ENCODE measurements at places on chromosomes 6 and 20. TPM values are rescaled to one million over a fixed set of nuclear protein-coding genes. Genes with fewer than 3 reads are reported as not detected.

The BEND6 gene
- 6.7 TPM for total RNA-seq

- DNase-seq, result no peak
Observed at GRCh38 chr20:47905628-47906347, 120.5 kb upstream of the SULF2 start.

The PRND gene
- total RNA-seq, result 0.10 TPM

- no peak for DNase-seq
Observed at GRCh38 chr6:57044568-57044967, 1.9 kb upstream of the KIAA1586 start.

DNA sequence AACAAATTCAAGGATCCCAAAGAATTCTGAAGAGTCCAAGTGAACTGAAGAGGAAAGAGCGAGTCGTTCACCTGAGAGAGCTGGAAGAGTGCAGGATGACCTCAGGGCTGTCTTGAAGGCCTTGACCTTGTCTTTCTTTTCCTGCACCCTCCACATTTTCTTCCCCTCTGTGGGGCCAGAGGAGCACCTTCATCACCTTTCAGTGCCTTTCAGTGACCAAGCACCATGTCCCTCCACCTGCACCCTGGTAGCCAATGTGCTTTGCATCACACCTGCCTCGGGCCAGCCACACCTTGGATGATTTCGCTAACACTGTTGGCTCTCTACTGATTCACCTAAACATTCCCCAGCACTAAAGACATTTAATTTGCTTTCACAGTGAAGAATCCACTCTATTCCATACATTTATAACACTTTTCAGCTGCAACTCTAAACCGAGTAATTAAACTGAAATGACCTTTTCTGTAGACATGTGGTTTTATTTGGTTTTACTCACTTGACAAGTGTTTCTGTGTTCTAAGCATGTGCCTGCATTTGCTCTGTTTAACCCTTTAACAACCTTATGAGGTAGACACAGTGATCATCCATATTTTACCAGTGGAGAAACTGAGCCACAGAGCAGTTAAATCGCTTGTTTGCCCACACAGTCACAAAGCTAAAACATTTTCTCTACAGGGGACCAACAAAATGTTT lies 121.3 kb upstream of the CST7 start:
- DNase-seq, result no peak
